SK-MEL-5 (cell line): ENCODE measurements at places on chromosomes 1 and 21.

- no peak for DNase-seq
These were observed 570 bp downstream of the KCND3 start for GRCh38 chr1:111988743-111989453.

GRCh38 chr1:171802207-171802606 is 20.7 kb downstream of the METTL13 start:
- peak; percentile 27 for DNase-seq

DNA sequence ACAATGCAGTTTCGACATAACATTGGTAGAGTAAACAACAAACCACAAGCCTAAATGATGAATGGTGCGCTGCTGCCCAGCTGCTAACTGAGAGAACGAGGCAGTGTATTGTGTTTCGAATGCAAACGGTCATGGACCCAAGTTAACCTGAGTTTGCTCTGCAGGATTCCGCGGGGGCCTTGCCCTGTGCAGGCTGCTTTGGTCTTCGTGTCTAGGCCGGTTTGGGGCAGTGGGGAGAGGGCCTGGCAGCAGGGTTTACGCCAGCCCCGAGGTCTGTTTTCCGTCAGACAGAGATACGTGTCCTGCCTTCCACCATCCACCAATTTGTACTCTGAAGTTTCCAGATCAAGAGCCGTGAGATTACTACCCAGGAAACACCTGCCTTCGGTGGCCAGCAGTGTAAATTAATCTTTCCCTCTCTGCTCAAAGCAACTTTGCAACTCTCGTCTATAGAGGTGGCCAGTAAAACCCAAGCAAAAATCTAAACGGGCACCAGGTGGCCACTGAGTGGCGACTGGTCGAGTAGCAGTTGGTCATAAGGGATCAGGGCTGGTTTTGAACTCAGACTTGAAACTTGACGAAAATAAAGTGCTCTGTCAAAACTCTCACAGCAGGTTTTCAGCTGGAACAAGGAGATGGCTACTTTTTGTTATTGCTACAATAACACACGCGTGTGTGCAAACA is 6.3 kb upstream of the PRDM15 start:
- no peak for DNase-seq

GRCh38 chr21:42465008-42465802 is 30.8 kb downstream of the RSPH1 start:
- no peak for DNase-seq

GRCh38 chr1:84538599-84538998 is 32.2 kb upstream of the GNG5 start:
- no peak for DNase-seq

DNA sequence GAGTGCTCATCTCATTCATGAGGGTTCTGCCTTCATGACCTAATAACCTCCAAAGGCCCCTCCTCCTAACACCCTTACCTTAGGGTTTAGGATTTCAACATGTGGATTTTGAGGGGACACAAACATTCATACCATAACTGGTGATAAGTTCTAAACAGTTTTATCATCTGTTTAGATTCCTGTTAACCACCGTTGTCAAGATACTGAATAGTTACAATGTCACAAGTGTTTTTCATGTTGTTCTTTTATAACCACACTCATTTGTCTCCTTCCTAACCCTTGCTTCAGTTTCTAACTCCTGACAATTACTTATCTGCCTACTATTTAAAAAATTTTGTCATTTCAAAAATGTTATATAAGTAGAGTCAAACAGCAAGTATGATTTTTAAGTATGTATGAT is 86.0 kb downstream of the NCAM2 start:
- DNase-seq: no peak

GRCh38 chr1:42933610-42934491 is 24.8 kb downstream of the SLC2A1 start:
- DNase-seq: no peak

DNA sequence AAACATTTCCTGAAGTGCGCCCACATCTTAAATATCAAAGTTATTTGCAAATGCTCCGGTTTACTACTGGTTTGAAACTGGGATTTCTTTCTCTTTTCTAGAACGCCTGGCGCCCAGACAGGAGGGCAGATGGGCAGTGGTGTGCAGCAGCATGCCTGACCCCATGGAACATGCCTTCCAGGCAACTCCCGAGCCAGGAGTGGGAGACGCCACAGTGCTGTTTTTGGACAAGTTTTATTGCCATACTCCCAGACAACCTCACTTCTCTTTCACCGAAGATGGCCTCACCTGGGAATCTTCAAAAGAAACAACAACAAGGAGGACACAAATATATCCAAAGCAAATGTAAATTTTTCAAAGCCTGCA is 21.5 kb downstream of the UBE2G2 start:
- no peak for DNase-seq

DNA sequence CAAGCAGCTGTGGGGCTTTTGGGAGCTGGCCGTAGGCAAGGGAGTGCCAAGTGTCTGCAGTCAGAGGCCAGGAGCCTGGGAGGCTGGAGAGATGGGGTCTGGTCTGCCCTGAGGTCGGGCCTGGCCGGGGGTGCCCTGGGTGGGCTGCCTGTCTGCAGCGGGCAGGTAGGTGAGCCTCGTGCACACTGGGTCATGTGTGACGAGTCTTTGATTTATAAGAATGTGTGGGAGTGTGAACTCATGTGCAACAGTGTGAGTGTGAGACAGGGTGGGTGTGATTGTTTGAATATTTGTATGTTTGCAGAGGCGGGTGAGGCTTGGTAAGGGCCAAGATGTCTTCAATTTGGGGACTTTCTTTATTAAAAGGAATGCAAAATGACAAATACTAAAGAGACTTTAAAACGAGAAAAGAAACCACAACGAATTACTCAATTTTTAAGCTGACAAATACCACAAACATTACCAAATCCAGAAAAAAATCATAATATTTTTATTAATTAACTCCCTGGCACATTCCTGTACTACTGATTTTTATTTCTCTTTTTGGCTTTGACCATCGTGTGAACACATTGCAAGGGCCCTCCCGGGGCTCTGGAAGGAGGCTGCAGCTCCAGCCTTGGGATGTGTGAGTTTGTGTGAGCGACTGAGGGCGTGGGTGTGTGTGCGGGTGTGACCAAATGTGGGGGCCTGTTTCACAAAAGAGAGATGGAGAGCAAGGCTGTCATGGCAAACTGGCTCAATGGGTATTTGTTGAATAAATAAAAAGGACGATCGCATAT is 110.3 kb upstream of the WNT4 start:
- DNase-seq: no peak

DNA sequence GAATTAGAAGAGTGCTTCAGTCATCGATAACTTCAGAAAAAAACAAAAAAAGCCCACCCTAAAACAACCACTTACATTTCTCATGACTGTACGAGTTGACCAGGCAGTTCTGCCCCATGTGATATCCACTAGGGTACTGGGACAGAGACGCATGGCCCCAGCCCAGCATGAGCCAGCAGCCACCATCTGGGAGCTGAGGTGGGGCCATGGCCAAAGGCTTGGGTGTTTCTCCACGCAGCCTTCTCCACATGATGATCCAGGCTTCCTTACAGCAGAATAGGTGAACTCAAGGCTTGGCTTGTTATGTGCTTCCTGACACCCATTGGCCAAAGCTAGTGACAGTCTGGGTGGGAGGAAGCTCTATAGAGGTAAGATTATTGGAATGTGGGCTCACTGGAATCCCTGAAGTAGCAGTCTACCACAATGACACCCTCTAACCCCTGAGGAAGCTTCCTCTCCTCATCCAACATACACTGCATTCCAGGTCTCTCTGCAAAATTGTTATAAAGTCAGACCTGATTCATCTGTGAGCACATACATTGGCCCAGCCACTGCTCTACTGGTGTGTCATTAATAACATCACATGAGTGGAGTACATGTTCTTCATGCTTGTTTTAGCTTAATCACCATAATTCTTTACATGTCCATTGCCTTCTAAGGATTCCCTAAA is 66.3 kb upstream of the NTPCR start:
- DNase-seq: no peak

DNA sequence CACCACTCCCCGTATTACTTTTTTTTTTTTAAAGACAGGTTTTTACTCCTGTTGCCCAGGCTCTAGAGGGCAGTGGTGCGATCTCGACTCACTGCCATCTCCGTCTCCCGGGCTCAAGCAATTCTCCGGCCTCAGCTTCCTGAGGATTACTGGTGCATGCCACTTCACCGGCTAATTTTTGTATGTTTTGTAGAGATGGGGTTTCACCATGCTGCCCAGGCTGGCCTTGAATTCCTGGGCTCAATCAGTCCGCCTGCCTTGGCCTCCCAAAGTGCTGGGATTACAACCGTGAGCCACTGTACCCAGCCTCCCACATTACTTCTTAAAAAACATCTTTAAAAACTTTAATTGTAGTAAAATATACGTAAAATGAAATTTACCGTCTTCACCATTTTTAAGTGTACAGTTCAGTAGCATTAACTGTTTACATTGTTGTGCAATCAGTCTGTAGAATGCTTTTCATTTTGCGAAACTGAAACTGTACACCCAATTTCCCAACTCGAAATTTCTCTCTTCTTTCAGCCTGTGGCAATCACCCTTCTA is 77.0 kb downstream of the ZMYM4 start:
- DNase-seq: peak; percentile 69

DNA sequence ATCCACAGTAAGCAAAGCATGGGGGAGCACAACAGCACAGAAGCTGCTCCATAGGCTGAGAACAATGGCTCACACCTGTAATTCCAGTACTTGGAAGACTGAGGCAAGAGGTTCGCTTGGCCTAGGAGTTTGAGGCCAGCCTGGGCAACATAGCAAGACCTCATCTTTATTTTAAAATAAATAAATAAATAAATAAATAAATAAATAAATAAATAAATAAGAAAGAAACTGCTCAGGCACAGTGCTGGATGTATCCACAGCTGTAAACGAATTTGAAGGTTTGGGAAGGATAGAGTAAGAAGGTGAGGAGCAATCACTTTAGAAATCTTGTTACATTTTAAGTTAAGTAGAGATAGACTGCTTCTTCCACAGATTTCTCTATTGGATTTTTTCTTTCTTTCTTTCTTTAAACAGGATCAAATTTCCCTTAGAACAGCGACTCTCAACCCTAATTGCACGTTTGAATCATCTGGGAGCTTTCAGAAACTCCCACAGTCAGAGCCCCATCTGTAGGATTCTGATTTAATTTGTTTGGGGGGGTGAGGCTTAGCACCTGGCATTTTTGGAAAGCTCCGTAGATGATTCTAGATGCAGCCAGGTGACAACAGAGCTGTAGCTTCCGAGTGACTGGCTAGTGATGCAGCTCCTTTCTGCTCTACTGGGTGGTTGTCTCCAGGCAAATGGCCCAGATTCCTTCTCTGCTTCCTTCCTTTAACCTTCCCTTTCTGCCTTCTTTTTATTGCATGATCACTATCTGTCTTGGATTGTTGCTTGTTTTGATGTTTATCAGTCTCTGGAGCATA is 53.5 kb downstream of the S1PR1 start:
- no peak for DNase-seq

DNA sequence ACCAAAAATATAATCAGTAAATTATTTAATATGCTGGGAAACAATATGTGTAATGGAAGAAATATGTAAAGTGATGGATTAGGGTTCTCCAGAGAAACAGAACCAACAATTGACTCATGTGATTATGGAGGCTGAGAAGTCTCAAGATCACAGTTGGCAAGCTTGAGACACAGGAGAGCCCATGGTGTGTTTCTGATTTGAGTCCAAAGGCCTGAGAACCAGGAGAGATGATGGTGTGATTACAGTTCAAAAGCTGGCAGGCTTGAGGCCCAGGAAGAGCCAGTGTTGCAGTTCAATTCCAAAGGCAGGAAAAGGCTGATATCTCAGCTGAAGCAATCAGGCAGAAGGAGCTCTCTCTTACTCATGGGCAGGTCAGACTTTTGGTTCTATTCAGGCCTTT is 138.8 kb upstream of the NBPF11 start:
- no peak for DNase-seq

DNA sequence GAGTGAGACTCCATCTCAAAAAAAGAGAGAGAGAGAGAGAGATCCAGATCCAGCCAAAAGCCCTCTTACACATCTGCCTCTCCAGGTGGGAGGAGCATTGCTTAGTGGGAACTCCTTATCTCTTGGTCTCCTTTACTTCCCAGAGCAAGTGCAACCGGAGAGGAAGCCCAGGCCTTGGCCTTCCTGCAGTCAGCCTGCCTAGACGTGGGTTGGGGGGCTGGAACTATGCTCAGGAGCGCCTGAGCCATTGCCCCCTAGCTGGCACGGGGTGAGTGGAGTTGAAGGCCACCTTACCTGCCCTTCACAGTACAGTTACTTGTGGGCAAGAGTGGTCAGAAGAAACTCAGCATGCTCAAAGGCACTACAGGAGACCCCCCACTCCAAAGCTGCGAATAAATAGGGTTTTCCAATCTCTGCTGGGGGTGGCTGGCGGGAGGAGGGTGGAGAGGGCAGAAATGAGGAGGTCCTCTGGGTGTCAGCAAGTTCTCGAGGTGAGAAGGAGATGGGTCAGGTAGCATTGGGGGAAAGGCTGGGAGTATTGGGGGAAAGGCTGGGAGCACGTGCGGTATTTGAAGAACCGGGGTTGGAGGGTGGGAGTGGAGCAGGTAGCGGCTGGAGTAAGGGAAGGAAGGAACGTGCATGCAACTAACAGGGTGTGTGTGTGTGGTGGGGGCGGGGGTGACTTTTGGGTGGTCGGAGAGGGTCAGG is 4.7 kb upstream of the DMBX1 start:
- DNase-seq: no peak

DNA sequence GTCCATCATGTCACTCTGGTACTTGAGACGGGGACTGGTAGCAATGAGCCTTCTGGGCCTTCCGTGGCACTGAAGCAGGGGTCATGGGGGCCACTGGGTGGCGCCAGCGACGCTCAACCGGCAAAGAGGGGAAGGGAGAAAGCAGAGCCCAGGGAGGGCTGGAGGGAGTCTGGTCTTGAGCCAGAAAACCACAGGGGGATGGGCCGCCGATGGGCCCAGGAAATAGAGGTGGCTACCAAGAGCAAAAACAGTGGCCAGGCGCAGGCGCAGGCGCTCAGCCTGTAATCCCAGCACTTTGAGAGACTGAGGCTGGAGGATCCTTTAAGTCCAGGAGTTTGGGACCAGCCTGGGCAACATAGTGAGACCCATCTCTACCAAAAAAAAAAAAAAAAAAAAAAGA is 21.8 kb downstream of the EXOC8 start:
- peak; percentile 75 for DNase-seq

DNA sequence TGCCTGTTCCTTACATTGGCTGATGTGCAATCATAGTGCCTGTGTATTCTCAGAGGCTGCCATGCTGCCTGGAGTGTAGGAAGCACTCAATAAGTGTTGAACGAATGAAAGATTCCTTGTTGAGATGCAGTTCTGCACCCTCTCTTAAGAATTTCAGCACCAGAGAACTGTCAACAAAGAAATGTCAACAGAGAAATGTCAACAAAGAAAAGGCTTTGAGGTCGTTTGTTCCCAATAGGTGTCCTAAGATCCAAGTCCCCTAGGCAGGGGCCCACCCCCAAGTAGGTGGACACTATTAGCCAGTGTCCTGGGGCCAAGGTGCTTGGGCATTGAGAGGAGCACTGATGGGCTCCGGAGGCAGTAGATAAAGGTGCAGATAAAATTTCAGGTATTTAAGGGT is 12.6 kb downstream of the KCND3 start:
- DNase-seq: no peak

- no peak for DNase-seq
These were observed 65.2 kb downstream of the TRIM11 start for GRCh38 chr1:228341450-228341813.
